ENCODE measurements at places on chromosomes 5 and 9.

GRCh38 chr9:93479726-93480125 lies 26.3 kb upstream of the FAM120AOS start:
- no peak for DNase-seq

DNA sequence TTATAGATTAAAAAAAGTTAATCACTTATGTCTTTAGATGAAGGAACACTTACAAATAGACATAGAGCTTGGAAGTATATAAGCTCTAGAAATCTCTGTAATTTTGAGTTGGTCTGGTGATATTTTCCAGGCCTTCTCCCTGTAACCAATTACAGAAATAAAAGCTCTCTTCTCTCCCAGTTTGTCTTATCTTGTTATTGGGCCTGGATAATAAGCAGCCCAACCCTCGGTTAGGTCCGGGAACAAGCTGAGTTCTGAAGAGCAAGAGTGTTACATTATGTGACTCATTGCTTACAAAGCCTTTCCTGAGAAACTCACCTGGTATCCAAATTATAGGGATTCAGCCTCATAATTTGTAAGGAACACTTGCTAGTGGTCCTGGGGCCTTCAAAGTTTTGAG lies 1146.2 kb downstream of the CDH9 start:
- no peak for DNase-seq

- DNase-seq: no peak
Observed at GRCh38 chr5:127878174-127878750, 175.1 kb downstream of the CCDC192 start.

GRCh38 chr9:116978155-116978554 lies 291.1 kb downstream of the TRIM32 start:
- DNase-seq: no peak

GRCh38 chr9:93900971-93901861 lies 53.9 kb downstream of the BARX1 start:
- DNase-seq: no peak
